Stimulated activated memory B cell treated with anti-CD40 and anti-IgM and Interleukin-4, amounts not matched to agents 10 μg/mL and 1 μg/mL and 100 μg/mL, for 72 hours (primary cell): ENCODE measurements at places on chromosomes 16 and 17.

GRCh38 chr16:35908942-35909341, 2449.5 kb downstream of the TP53TG3F start:
- H3K36me3 ChIP-seq, result no peaks in the 10 kb centered on the region
- H3K27ac ChIP-seq, result no peak overlapping the region
- ATAC-seq, result no peak
- no peaks in the 10 kb centered on the region for H3K4me1 ChIP-seq

DNA sequence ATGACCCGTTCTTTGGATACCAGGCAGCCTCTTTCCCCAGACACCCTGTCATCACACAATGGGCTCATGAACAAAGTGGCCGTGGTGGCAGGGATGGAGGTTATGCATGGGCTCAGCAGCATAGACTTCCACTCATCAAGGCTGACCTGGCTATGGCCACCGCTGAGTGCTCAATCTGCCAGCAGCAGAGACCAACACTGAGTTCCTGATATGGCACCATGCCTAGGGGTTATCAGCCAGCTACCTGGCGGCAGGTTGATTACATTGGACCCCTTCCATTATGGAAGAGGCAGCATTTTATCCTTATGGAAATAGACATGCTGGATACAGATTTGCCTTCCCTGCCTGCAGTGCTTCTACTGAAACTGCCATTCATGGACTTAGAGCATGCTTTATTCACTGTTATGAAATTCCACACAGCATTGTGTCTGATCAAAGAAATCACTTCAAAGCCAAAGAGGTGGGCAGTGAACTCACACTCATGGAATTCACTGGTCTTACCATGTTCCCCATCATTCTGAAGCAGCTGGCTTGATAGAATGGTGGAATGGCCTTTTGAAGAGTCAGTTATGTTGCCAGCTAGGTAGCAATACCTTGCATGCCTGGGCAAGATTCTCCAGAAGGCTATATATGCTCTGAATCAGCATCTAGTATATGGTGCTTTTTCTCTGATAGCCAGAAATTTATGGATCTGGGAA, 160.6 kb downstream of the PRKCB start:
- no peak overlapping the region for H3K4me3 ChIP-seq
- peaks cover 53% of the 10 kb centered on the region for H3K36me3 ChIP-seq
- no peak for ATAC-seq
- peak overlapping the region; percentile 46 for H3K27ac ChIP-seq
- no peaks in the 10 kb centered on the region for H3K27me3 ChIP-seq

GRCh38 chr16:49586466-49587450, 213.2 kb downstream of the C16orf78 start:
- H3K27me3 ChIP-seq, result no peaks in the 10 kb centered on the region
- no peak overlapping the region for H3K27ac ChIP-seq
- H3K4me3 ChIP-seq, result no peak overlapping the region
- H3K36me3 ChIP-seq, result no peaks in the 10 kb centered on the region

DNA sequence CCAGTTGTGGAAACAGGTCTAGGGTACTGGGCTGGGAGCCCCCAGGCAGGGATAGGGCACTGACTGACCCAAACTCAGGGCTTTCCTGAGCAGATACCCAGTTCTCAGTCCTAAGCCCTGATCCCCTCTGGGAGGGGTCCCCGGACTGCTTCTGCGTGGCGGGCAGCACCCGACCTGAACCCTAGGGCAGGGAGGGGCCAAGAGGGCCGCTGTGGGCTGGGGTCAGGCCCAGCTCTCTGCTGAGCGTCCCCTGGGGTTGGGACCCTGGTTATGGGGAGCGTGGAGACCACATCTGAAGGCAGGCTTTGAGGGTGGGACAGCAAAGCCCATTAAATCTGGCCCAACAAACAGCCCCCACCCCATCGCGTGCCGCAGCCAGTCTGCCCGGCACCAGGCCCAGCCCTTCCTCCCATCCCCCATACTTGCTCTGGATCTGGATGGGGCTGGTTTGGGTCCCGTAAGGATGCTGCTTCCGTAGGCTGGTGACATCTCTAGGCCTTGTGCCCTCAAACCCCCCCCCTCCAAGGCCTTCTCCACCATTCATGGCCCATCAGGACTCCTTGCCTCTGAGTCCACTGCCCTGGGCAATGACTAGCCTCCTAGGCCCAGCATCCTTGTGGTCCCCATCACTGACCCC, 691 bp upstream of the FAM83G start:
- H3K27ac ChIP-seq, result peak overlapping the region; percentile 81
- peaks cover 49% of the 10 kb centered on the region for H3K4me1 ChIP-seq
- H3K27me3 ChIP-seq, result no peaks in the 10 kb centered on the region

DNA sequence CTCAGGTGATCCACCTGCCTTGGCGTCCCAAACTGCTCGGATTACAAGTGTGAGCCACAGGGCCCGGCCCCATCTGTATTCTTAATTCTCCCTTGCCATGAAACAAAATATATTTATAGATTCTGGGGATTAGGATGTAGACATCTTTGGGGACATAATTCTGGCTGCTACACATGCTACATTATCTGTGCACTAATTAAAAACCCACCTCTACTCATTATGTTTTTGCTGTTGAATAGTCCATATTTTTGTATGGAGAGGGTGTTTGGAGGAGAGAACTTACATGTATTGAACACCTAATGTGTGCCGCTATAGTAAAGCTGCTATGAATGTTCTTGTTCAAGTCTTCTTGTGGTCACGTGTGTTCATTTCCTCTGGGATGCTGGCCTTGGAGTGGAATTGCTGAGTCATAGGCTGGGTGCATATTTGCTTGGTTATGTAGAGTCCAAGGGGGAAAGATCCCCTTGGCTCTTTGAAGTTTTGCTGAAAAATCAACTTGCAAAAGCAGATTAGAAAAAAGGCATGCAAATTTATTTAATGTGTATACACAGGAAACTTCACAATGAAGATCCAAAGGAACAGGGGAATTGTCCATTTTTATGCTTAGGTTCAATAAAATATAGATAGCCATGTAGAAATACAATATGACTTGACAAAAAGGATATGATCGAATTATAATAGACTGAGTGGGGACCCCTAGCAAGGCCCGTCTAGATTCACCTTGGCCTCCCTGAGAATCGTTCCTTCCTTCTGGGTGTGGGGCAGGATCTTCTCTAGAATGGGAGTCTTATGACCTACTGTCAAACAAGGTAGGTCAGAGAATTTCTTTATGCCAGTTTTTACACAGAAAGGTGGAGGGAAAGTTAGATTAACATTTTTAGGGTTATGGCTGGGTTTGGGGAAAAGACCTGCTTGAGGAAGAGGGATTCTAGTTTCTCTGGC, 42.1 kb upstream of the GPRC5B start:
- no peak overlapping the region for H3K4me3 ChIP-seq
- no peak for ATAC-seq

- peak overlapping the region; percentile 70 for H3K4me3 ChIP-seq
- H3K27me3 ChIP-seq, result peaks cover 9% of the 10 kb centered on the region
- H3K27ac ChIP-seq, result peak overlapping the region; percentile 72
- peak; percentile 65 for ATAC-seq
- H3K36me3 ChIP-seq, result no peaks in the 10 kb centered on the region
Observed at GRCh38 chr17:4485676-4486646, 12.7 kb upstream of the SPNS2 start.

DNA sequence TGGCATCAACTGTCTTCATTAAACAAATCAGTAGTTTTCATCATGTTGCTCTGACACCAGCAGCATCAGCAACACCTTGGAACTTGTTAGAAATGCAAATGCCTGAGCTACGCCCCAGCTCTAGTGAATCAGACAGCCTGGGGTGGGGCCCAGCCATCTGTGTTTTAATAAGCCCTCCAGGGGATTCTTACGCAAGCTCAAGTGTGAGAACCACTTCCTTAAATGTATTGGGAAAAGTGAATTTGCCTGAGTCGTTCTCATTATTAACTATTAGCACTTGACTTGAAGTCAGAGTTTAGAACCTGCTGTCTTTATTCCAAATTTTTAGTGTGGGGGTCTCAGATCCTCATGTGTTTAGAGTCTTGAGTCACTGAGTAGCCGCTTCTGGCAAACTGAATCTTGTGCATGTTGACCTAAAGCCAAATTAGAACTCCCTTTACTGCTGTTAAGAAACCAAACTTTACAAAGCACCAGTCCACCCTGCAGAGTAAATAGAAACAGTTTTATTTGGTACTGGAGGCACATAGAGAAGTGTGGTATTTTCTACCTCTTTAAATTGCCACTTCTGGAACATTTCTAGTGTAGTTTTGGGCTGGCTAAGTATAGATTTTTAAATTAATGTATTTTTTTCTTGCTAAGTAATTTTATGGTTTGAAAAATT, 137.4 kb upstream of the COX10 start:
- peak; percentile 92 for ATAC-seq
- H3K4me3 ChIP-seq, result no peak overlapping the region
- peaks cover 45% of the 10 kb centered on the region for H3K4me1 ChIP-seq
- H3K27me3 ChIP-seq, result no peaks in the 10 kb centered on the region

- H3K36me3 ChIP-seq, result no peaks in the 10 kb centered on the region
- ATAC-seq, result no peak
- no peaks in the 10 kb centered on the region for H3K4me1 ChIP-seq
- H3K4me3 ChIP-seq, result no peak overlapping the region
- no peak overlapping the region for H3K27ac ChIP-seq
Observed at GRCh38 chr17:27993161-27993695, 49.2 kb upstream of the NLK start.
